ENCODE measurements at places on chromosomes 6 and 20. TPM values are rescaled to one million over a fixed set of nuclear protein-coding genes. Genes with fewer than 3 reads are reported as not detected.

DNA sequence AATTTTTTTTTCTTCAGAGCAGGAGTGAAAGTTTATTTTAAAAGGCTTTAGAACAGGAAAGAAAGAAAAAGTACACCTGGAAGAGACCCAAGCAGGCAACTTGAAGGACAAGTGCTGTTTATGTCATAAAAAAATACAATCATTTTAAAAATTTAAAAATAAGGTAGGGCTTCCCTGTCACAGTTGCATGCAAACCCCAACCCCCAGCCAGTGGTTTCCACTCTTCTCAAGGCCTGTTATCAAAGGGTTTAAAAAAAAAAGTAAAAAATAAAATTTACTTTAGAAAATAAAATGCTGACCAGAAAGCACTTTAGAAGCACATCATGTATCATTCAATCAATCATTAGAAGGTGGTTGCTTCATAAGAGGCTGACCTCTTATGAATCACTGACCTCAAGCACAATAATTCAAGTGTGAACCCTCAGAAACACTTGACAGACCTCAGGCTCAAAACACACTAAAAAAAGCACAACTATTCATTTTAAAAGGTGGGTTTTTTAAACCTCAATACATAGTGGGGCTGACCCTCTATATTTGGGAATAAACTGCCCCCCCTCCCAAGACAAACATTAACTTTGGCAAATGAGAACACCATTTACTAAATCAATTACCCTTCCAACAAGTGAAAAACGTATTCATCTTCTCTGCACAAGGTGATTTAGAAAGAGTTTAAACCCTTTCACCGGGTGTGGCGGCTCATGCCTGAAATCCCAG is 15.6 kb downstream of the ILRUN start:
- no peak for DNase-seq

DNA sequence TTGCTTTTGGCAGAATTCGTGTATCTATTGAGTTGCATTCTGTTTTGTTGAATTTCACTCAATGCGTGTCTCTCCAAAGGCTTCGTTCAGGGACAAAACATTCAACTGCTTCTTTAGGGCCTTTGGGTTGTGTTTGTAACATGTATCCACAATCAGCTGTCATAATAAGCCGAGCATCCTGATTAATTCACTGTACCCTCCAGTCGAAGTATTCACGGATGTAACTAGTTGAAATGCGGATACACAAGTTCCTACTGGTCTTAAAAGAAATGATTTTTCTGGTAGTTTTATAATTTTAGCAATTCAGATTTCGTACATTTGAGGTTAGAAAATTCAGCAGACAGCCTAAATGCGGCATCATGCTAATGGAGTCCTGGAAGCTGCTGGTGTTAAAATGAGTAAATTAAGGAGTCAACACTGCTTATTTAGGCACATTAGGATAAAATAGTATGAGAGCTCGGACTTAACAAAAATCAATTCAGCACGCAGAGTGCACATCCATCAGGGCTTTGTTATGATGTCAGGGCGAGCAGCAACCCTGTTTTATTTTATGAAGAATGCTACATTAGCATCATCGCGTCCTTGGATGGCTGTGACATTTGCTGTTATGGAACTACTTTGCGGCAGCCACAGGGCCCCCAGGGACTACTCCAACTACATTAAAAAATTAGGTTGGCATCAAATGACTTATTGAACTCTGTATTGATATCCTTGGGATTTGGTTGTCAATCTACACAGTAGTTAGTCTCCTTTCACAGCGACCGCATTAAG is 489.3 kb upstream of the FLRT3 start:
- DNase-seq = no peak

- DNase-seq = no peak
These were observed 55.1 kb upstream of the FBXL4 start for GRCh38 chr6:99002831-99003230.

- DNase-seq = no peak
These were observed 730.7 kb downstream of the RFPL4B start for GRCh38 chr6:113077794-113078193.

- no peak for DNase-seq
These were observed 51.6 kb upstream of the IMPG1 start for GRCh38 chr6:76124018-76124417.

- no peak for DNase-seq
These were observed 34.9 kb downstream of the BTBD3 start for GRCh38 chr20:11952639-11953038.

- DNase-seq = no peak
These were observed 146.6 kb downstream of the RNF144B start for GRCh38 chr6:18533793-18534192.

GRCh38 chr6:4794140-4794707 is 18.0 kb downstream of the CDYL start:
- DNase-seq = no peak

DNA sequence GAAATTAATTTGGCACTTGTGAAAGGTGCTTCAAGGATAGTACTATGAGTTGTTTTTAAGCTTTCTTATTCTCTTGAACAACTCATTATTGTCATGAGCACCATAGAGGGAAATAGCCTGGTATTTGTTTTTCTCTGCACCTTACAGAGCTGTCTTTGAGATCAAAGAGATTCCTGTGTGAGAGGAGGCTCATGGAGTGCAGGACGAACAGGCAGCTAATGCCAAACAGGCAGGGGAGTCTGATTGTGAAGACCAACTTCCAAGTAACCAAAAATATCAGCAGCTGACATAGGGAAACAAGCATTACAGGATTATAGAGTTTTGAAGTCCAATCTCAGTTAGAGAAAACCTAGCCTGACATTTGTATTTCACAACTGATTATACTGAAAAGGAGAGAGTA is 110.6 kb upstream of the TENT5A start:
- DNase-seq = no peak

- no peak for DNase-seq
These were observed 39.3 kb upstream of the DSN1 start for GRCh38 chr20:36812594-36813463.

DNA sequence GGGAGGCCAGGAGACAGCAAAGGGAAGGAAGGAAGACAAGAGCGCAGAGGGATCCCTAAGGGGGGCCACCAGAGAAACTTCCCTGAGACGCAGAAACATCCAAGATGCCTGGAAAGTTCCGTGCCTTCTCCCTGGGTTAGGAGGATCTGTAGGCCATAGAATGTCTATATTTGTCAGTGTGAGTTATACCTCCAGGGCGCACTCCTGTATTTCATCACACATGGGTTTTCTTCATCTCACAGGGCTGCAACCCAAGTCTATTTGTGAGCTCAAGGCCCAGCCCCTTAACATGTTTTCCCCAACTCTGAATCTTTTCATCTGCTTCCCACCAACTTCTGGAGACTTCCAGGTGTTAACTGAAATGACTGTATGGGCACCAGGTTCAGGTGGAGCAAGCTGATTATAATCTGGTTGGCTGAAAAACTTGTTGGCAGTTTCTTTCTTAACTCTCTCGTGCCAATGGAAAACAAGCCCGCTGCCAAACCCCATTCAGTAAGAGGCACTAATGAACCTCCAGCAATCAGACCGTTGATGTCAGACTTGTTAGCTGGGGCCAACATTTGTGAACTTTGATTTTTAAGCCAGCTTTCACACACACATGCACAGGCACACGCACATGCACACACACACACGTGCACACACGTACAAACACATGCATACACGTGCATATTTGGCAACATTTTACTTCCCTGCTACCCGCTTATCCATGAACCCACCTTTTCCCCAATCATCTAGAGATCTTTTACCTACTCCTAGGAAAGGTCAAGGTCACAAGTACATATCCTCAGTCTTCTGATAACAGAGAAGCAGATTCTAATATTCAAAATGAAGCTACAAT is 247.5 kb upstream of the GMDS start:
- DNase-seq = no peak

GRCh38 chr6:33172688-33173534 is 19.4 kb downstream of the COL11A2 start:
- DNase-seq = no peak

DNA sequence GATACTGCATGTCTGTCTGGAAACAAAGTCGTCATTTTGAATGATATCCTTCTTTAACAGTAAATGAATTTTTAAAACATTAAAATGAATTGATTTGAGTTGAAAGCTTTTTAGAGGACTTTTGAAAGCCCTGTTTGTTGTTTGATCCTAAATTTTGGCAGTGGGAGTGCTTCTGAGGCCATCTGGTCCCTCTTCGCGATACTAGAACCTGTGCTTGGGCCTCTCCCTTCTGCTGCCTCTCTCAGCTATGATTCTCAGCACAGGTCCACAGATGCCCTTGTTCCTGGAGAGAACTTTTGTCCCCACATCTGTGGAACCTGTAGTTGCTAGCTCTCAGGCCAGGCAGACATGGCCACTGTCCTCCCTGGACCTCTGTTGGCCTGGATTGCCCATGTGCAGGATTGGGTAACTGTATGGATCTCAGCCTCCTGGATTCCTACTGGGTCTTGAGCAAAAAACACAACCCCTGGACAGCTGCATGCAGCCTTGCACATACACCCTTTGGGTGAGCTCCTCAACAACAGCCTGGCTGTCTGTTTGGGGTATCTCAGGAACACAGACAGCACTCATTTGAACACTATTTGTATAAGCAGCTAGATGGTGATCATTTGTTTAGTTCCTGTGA is 21.9 kb downstream of the UST start:
- no peak for DNase-seq

GRCh38 chr20:22524393-22525015 is 59.9 kb downstream of the FOXA2 start:
- DNase-seq = no peak

DNA sequence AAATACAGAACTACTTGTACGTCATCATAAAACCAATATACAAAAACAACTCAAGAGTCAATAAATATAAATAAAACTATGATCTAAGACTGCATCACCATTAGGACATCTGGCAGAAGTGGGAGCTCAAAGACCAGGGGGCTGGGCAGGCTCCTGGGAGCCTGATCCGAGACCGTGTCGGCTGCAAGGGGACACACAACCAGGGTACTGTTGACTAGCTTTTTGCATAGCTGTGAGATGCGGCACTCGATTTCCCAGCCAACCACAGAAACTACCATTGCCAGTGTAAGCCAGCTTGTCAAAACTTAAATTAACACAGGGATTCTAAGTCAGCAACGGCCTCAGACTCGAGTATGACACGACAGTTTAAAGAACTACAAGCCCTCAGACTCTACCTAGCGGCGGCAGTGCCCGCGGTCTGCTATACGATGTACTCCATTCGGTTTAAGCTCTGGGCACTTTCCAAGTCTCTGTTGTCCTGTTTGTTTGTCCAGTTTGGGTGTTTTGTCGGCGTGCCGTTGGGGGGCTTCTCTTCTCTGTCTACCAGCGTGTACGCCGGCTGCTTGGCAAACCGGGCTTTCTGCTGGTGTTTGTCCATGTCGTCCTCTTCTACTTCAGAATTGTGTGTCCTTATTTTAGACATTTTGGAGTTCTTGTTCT is 34.6 kb downstream of the JAG1 start:
- no peak for DNase-seq

GRCh38 chr20:15411781-15412180 is 1074.4 kb upstream of the FLRT3 start:
- DNase-seq = no peak

DNA sequence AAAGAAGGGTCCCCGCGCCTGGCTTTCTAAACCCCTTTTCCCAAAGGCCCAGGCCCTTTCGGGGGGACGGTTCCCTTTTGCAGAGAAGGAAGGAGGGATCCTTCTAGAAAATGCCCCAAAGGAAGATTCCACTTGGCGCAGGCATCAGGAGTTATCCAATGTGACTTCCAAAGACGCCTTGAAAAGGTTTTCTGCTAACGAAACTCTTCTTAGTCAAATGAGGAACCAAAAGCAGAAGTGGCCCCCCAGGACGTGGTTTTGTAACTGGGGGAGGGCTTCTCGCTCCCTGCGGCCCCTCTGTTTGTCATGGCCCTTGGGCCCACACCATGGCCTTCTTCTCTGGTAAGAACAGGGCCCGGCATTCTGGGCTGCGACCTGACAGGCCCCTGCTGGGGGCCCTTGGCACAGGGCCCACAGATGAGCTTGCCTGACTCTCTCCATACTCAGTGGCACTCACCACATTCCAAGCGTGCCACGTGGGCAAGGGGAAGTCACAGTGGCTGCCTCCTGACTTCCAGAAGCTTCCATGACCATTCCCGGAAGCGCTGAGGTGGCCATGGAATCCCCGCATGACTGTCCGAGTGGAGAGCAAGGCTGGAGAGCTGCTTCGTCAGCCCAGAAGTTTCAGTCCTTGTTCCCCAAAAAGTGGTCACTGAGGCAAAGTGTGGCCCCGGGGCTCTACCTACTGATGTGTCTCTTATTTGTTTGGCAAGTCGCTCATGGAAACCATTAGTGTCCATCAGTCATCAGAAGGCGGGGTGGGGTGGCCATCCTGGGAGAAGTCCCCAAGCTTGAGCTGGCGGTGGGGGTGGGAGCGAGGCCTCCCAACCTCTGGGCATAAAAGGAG is 834 bp upstream of the CTSZ start:
- DNase-seq = no peak

- DNase-seq = no peak
These were observed 302.7 kb downstream of the QKI start for GRCh38 chr6:163717106-163717764.

GRCh38 chr6:27250277-27251111 is 3.0 kb downstream of the PRSS16 start:
- no peak for DNase-seq

DNA sequence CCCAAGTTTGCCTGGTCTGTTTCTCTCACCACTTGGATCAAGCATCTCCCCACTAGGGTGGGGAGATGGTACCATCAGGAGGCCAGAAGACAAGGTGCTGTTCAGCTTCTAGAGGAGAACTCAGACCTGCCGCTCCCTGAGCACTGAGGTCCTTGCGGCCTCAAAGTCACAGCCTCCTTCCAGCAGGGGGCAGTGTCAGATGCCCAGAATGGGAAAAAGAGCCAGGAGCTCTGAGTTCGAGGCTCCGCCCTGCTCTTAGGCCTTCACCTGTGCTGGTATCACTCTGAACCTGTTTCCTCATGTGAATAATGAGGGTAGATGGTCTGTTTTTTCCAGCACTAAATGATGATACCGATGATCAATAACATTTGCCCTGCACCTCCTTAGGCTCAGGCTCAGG is 68.7 kb downstream of the TOX2 start:
- no peak for DNase-seq

DNA sequence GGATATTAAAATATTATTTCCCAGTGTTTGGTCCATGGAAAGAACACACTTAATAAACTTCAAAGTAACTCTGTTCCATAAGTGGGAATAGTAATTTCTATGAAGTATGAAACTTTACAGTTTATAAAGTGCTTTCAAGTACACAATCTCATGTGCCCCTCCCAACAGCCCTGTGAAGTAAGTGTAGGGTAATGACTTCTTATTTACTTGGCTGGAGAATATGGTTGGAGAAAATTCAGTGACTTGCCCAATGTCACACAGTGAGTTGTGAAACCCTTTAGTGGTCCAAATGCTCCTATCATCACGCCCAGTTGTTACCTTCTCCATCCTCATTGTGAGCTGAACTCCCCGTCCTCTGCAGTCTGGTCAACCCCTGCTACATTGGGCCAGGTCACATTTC is 141.2 kb downstream of the PDE7B start:
- no peak for DNase-seq

- no peak for DNase-seq
These were observed 28.3 kb downstream of the ZNF292 start for GRCh38 chr6:87183687-87184086.

The SLC24A3 gene
- not detected for polyA plus RNA-seq

The KIAA1755 gene
- polyA plus RNA-seq = 3.5 TPM

The PPIL6 gene
- polyA plus RNA-seq = 0.83 TPM

The TGM3 gene
- polyA plus RNA-seq = not detected
